T-helper 17 cell (primary cell): ENCODE measurements at places on chromosomes 4 and X.

DNA sequence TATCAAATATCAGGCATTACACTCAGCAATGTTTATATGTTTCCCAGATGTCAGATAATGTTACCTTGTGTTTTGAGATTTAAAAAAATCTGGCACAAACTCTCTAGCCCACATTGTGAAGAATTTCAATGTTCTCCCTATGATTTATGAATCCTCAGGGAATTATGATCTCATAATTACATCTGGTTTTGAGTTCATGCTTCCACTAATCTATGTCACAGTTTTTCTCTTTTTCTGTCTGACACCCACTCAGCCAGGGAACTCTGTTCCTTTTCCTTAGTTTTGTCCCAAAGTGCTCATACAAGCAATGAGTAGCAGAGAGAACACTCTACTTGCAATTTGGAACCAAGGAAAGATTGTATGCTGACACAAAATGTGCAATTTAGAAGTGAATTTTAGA, 212.1 kb upstream of the POF1B start:
- DNase-seq: no peak

- no peak for DNase-seq
Measured at GRCh38 chrX:69317721-69318120, 152.5 kb upstream of the PJA1 start.

GRCh38 chr4:109215506-109215905, 87.0 kb downstream of the COL25A1 start:
- no peak for DNase-seq

GRCh38 chr4:94567811-94568210, 116.1 kb downstream of the PDLIM5 start:
- no peak for DNase-seq

DNA sequence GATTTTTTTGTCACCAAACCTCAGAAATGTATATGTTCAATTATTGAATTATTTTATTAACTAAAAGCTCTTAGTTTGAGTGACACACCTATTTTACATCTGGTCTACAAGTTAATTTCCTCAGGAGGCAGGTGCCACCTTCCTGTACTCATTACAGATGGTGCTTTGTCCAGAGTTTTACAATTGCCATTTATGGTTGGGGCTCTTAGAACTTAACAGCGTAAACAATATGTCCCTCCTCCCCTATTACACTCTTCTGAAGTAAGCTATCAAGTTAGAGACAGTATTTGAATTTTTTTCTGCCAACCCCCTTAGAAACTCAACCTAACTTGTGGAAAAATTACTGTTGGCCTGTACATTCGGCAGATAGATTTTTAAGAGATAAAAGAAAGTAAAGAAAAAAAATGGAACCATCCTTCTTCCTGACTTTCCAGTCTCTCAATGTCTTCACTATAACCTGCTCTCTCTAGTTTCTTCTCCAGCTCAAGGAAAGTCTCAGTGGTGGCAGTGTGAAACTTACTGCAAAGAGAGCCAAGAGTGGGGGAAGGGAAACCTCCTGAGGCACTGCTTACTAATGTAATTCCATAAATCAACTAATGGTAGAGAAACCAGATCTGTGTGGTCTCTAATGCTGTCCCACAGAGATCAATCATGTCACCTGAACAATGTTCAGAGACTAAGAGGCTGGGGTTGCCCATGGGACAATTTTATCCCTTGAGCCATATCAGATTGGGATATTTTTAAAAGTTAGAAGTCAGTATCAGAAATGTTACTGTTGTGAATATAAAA, 7.8 kb downstream of the CXXC4 start:
- no peak for DNase-seq

DNA sequence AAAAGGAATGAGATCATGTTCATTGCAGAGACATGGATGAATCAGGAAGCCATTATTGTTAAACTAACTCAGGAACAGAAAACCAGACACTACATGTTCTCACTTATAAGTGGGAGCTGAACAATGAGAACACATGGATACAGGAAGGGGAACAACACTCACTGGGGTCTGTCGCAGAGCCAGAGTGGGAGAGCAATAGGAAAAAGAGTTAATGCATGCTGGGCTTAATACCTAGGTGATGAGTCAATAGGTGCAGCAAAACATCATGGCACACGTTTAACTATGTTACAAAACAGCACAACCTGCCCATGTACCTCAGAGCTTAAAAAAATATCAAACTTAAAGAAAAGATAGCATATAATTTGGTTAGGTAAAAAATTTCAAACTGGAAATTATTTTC, 281.4 kb downstream of the PABPC4L start:
- no peak for DNase-seq

DNA sequence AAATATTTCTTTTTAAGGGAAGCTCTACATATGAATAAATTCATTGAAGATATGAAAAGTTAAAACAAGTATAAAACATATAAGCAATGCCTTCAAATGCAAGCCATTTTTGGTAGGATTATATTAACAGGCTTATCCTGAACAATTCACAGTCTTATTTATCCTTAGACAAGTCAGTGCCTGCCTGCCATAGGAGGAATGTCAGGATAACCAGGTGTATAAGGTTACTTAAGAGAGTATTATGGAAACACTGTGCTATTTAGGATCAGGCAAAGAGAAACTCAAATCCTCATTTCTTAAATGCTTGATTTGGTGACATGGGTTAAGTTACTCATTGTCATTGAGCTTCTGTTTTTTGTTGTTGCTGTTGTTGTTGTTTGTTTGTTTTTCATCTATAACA, 2029.9 kb upstream of the AGA start:
- DNase-seq: no peak

DNA sequence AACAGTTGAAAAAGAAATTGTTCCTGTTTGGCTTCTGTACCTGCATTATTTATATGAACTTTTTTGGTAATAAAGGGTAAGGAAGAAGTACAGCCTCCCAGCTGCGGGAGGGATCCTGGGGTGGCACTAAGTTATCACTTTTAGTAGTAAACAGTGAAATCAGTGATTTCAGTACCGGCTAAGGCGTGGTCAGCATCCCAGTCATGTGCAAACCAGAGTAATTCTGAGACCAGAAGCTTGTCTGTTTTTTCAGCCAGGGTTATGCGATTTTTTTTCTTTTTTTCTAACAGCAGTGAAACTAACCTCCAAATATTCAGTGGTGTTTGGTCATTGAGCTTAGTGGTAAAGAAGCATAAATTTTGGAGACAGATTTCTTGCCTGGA, 3.3 kb downstream of the EGF start:
- no peak for DNase-seq

GRCh38 chr4:72312032-72312650, 256.9 kb downstream of the ADAMTS3 start:
- DNase-seq: no peak

GRCh38 chr4:153211986-153212728, 7.9 kb downstream of the TRIM2 start:
- DNase-seq: no peak

GRCh38 chr4:125115941-125116340, 198.8 kb upstream of the FAT4 start:
- no peak for DNase-seq

DNA sequence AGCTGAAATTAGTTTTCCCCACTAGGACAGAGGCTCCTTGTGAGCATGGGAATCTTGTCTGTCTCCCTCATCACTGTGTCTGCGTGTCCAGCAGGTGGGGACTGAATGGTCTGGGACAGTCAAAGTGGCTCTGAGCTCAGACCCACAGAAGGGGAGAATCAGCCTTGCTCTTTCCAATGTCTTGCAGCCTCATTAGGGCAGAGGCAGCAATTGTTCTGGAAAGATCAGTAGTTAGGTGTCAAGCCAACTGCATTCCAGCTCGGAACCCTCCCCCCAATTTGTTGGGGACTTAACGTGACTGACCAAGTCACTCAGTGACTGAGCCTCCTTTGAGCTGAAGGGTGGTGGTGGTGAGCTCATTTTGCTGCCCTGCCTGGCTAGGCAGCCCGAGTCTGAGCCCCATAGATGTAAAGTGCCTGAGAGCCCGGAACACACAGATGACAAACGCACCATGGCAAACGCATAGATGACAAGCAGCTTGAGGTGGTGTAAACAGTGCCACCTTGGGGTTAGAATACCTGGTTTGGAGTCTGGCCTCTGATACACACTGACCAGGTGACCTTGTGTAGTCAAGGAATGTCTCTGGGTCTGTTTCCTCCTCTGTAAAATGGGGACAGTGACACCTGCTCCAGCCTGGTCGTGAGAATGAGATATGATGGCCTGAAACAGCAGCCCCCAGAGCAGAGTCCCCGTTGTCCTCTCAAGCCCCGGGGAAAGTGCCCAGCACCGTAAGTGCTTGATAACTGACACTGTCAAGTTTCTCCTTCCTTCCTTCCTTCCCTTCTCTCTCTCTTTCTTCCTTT, 2.7 kb upstream of the SORCS2 start:
- no peak for DNase-seq
